ENCODE measurements at places on chromosomes 11 and 22.

DNA sequence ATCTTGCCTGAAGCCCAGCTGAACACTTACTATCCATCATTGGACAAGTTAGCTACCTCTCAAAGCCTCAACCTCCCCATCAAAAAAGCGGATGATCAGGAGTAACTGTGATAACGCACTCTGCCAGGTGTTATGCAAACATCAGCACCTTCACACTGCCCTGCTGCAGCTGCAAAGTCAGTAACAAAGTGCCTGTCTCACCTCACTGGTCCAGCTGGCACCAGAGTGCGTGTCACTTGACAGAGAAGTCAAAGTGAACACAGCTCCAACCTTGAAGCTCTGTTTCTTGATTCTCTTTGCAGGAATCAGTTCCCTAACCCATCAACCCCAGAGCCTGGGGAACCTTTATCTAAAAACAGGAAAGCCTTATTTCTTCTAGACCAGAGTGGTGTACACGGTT lies 413.6 kb downstream of the CTTN start:
- no peak for DNase-seq

GRCh38 chr11:34261095-34261494 lies 96.7 kb downstream of the ABTB2 start:
- no peak for DNase-seq

DNA sequence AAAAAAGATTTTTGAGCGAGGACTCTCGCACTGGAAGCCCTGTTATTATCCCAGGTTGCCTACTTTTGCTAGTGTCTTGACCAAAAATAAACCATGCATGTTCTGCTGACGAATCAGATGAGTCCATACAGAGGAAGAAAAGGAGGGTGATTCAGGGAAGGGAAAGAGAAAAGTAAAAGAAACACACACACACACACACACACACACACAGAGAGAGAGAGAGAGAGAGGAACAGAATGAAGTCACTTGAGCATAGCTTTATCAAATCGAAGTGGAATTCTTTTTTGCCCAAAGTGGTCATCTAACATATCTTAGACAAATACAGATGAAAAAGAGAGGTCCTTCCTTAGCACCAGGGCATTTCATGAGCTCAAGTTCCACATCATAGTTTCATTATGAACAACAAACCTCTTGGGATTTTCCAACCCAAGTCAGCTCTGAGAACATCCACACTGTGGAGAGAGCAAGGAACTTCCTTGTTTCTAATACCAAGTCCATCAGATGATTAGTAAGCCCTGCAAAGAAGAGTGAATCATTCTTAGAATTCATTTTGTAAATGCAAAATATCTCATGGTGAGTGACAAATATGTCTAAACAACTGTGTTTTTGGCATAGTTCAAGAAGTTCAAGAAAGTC lies 7.7 kb upstream of the MMP12 start:
- DNase-seq: no peak

- no peak for DNase-seq
Measured at GRCh38 chr22:38798496-38798895, 4.6 kb upstream of the DNAL4 start.

GRCh38 chr22:44444341-44445306 lies 53.4 kb downstream of the RTL6 start:
- DNase-seq: no peak

GRCh38 chr11:16738947-16739815 lies 734 bp downstream of the C11orf58 start:
- no peak for DNase-seq

DNA sequence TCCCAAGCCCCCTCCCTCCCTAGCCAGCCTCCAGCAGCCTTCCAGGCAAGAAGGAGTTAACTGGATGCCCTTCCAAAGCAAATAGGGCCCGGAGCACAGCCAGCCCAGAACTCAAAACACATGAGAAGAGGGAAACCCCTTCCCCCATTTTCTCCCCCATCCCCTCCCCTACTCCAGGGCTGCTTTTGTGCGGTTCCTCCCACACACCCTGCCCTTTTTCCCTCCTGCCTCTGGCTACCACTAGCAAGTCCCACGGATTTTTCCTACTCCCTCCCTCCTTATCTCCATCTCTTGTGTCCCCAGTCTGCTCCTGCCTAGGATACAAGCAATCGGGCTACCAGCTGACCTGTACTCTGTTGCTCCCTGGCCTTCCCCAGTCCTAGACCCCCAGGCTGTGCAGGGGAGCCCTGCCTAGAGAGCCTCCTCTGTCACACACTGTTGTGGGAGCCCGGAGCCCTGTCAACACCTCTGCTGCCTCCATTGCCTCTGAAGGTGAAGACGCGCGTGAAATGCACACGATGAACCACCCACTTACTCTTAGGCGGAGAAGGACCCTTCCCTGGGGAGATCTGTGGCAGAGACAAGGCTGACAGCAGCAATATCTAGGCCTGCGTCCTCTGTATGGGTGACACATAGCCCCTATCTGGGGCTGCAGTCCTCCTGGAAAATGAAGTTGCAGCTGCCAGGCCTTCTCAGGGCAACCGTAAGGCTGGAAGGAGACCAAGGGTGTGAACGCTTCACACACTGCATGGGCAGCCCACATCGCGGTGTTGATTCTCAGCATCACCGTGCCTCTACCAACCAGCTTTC lies 282.8 kb downstream of the MN1 start:
- DNase-seq: no peak

GRCh38 chr22:24134090-24134846 lies 47.0 kb upstream of the SUSD2 start:
- DNase-seq: no peak

GRCh38 chr11:19164881-19165280 lies 36.9 kb downstream of the CSRP3 start:
- DNase-seq: no peak

DNA sequence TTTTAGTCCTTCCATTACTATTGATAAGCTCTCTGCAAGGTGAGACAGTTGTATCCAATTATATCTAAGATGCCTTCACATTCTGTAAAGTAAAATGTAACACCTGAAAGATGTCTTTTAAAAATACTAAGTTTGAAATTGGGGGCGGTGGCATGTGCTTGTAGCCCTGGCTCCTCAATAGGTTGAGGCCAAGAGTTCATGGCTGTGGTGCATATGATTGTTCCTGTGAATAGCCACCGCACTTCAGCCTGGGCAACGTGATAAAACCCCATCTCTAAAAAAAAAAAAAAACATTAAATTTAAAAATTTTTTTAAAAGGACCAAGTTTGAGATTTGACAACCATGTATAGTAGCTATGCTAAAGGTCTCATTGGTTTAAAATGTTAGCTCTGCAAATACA lies 20.5 kb downstream of the CAPRIN1 start:
- no peak for DNase-seq

- no peak for DNase-seq
Measured at GRCh38 chr11:95559899-95560298, 229.7 kb downstream of the FAM76B start.

- DNase-seq: no peak
Measured at GRCh38 chr22:25840167-25840566, 98.2 kb downstream of the MYO18B start.

DNA sequence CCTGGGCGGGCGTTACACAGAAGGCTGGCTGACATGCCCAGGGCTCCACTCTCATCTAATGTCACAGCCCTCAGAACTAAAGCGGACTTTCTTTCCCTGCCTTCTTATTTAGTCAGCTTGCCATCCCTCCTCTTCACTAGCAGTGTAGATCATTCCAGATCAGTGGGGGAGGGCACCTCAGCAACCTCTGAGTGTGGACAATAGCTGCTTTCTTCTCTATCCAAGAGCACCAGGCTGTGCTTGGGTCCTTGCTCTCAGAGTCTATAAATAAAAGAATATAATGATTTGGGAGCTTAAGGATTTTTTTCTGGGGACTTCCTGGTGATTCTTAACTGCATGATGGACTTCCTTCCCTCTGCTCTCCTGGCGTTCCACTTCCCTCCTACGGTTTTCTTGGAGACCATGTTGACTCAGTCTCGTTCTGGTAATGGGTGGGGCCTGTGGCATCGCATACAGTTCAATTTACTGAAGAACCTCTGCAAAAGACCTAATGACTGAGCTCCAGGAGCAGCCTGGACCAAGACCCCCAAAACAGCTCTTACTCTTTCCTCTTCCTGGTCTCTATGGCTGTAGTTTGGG lies 2.9 kb upstream of the HMBS start:
- no peak for DNase-seq

- DNase-seq: no peak
Measured at GRCh38 chr22:17101475-17102296, 16.9 kb downstream of the IL17RA start.
